ENCODE measurements at places on chromosomes 12 and 14.
A peak's percentile ranks its signal among the peaks of the same experiment; 100 is the strongest.

DNA sequence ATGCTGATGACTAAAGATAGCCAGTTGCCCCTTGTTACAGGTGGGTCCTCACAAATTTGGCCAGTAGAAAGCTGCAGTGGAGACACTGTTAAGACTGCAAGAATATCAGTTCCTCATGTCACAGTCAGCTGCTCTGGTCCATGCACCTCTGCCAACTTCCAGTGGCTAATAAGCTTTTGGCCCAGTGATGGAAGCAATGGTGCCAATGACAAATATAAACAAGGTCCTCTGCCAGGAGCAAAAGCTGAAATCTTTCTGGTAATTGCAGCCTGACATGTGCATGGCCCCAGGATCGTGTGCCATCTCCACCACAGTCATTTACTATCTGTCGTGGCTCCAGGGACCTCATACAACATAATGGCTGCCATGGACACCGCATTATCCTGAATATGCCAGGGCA lies 85.4 kb upstream of the TMEM260 start:
- DNase-seq, result no peak

- DNase-seq, result no peak
These were observed 412.4 kb downstream of the PCNX1 start for GRCh38 chr14:71319666-71320065.

GRCh38 chr12:4160314-4161040 lies 113.1 kb upstream of the CCND2 start:
- DNase-seq, result no peak

DNA sequence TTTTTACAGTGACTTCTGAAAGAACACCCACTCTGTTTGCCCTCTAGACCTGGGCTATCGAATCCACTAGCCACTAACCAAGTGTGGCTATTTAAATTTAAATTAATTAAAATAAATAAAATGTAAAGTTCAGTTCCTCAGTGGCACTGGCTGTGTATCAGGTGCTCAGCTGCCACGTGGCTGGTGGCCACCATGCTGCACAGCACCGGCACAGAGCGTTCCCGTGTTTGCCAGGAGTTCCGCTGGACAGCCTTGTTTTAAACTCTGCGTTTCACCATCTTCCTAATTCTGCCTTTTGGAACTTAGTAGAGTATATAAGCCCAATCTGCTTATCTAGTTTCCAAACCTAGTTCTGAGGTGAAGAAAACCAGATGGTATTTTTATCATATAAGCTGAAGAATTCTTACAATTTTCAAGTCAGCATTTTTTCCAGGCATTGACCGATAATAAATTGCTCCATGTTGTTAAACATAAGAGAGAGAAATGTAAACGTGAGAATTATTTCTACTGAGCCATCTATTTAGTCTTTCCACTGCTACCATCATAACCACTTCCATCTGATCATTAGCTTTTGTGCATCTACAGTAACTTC lies 339.0 kb downstream of the CACNA1C start:
- DNase-seq, result no peak

DNA sequence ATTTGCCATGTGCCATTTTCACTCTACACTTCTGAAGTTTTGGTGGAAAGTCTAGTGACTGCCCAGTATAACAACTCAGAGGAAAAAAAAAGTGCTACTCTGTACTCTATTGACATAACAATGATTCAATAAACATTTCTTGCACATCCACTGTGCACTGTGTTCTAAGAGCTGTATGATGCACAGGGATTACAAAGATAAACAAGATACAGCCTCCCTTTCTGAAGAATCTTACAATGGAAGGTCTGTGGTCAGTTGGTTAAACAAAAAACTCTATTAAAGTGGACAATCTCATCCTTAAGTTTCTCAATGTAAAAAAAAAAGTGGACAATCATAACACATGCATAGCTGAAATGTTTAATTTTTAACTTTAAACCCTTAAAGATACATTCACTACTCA lies 105.7 kb upstream of the RASSF8 start:
- DNase-seq, result no peak

- no peak for DNase-seq
These were observed 5.2 kb downstream of the FOXA1 start for GRCh38 chr14:37589715-37590427.

- DNase-seq, result peak; percentile 35
These were observed 26.5 kb downstream of the BMP4 start for GRCh38 chr14:53929871-53930715.

DNA sequence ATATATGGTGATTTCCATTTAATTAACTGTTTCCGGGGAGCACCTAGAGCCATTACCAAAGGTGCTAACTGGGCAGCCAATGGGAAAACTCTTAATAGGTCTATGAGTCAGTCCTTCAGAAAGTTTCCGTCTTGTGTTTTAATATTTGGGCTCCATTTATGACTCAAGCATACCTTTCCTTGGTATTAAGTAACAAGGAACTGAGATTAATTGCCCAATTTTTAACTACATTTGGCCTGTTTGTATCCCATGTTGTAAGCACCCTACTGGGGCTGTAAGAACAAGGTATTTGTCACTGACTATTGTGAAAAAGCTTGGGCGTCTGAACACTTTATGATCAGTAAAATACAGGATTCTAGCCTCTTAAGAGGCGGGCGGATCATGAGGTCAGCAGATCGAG lies 62.8 kb upstream of the FOXN3 start:
- DNase-seq, result no peak

DNA sequence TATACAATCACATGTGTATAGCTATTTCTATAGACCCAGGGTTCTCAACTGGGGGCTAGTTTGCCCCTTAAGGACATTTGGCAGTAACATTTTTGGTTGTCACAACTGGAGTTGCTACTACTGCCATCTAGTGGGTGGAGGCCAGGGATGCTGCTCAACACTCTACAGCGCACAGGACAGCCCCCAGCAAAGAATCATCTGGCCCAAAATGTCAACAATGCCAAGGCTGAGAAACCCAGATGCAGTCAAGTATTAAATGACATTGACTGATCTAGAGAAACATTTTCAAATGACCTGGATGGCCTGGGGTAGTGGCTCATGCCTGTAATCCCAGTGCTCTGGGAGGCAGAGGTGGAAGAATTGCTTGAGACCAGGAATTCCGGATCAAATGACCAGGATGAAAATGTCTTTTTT lies 5.8 kb downstream of the WSB2 start:
- DNase-seq, result peak; percentile 62

DNA sequence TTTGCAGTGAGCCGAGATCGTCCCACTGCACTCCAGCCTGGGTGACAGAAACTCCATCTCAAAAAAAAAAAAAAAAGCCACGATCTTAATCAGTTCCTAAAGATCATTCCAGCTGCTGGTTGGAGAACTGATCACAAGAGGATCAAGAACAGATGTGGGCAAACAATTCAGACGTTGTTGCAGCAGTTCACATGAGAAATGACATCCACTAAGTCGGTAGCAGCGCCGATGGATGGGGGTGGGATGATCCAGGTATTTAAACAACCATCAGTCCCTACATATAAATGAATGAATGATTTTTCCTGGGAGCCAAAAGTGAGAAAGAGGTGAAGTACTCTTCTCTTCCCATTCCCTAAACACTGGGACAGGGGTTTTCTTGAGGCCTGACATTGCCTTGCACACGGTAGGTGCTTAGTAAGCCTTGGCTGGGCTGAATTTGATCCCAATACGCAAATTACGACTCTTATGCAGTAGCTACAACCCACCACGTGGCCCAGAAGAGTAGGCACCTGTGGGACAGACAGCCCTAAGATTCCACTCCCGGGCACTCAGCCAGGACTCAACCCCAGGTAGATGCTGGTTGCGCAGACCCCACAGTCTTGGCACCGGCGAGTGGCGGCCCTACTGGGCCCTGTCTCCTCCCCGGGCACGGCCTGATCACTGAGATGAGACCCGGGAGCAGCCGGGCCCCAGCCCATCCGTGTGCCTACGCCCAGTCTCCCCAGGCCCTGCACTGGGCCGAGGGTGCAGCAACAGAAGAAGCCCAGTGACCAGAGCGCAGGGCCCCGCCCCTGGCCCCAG lies 565 bp downstream of the SPRYD3 start:
- DNase-seq, result no peak

GRCh38 chr12:82479511-82479910 lies 121.2 kb downstream of the METTL25 start:
- DNase-seq, result no peak

DNA sequence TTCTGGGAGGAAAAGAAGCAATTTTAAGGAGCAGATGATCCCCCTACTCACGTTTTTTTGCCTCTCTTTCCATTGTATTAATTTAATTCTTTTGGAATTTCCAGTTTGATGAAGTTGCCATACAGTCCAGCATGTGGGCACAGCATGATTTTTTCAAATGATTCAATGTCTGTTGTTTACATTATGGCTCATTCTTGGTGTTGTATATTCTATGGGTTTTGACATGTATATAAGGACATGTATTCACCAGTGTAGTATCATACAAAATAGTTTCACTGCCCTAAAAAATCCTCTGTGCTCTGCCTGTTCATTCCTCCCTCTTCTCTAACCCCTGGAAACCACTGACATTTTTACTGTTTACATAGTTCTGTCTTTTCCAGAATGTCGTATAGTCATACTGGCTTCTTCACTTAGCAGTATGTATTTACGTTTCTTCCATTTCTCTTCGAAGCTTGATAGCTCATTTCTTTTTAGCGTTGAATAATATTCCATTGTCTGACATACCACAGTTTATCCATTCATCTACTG lies 13.3 kb upstream of the KLHDC2 start:
- no peak for DNase-seq

GRCh38 chr12:119710374-119710964 lies 42.5 kb downstream of the PRKAB1 start:
- DNase-seq, result no peak

DNA sequence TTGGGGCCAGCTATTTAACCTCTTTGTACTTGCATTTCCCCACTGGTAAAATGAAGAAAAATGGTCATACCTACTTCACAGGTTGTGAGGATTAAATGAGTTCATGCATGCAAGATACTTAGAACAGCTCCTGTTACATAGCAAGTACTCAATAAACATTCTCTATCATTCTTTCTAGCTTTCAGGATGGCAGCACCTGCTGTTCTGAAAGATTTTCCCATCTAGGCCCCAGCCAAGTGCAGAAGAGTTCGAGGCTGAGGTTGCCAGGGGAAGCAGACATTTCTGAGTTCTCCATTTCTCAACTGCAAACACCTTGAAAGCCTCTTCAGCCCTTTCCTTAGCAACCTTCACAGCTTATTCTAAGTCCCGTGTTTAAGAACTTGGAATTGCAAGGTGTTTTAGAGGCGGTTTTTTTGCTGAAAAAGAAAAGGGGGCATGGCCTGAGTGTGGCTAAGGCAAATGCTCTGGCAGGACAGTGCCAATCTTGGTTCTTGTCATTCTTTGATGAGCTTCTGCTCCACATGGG lies 73.0 kb upstream of the PRMT8 start:
- no peak for DNase-seq

DNA sequence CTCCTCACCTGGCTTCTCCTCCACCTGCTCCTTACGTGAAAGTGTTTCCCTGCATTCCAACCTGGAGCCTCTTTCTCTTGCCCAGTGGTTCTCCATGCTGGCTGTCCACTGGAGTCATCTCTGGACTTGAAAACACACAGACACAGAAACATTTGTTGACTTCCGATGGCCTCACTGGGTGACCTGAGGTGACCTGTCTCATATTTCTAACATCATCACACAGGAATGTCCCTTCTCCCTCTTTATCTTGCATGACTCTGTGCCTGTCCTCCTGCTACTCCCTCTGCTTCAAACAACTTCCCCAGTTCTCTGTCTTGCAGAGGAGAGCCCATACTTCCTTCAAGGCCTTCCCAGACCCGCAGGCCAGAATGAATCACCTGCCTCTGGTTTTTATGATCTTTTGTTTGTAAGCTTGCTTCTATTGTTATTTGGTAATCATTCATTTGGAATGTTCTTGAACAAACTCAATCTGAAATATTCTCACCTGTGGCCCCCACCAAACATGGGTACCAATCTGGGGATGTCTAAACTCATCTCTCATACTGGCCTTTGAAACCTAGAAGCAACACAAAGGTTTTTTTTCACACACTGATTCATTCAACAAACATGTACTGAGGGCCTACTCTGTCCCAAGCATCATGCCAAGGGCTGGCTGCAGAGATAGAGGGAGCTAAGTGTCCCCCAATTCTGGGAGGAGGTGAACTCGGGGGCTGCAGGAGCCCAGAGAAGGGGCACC lies 9.7 kb upstream of the RIN3 start:
- DNase-seq, result no peak

DNA sequence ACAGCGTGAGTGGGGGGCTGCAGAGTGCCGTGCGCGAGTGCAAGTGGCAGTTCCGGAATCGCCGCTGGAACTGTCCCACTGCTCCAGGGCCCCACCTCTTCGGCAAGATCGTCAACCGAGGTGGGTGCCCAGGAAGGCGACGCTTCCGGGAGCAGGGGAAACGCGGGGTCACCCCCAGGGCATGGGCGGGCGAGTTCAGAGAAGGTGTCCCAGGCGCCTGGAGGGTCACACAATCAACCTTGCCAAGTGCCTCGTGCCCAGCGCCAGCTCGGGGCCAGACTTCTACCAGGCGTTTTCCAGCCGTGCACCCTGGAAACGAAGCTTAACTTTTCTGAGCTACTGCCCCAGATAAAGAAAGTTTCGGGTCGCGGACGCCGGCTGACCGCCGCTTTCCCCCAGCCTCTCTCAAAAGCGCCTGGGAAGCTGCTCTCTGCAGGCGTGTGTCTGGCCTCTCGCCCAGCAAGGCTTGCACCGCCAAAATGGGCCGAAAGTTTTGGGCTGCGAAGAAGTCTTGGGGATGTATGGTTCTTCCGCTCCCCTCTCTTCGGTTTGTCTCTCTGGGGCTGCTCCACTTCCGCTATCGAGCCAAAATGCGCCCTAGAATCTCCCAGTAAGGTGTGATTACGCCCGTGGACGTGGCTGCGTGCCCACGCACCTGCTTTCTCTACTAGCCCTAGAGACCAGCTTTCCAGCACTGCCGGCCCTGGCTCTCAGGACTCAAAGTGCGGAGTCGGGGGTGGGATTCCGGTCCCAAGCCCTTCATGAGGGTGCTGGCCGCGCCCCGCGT lies 1.7 kb downstream of the WNT1 start:
- DNase-seq, result peak; percentile 68

DNA sequence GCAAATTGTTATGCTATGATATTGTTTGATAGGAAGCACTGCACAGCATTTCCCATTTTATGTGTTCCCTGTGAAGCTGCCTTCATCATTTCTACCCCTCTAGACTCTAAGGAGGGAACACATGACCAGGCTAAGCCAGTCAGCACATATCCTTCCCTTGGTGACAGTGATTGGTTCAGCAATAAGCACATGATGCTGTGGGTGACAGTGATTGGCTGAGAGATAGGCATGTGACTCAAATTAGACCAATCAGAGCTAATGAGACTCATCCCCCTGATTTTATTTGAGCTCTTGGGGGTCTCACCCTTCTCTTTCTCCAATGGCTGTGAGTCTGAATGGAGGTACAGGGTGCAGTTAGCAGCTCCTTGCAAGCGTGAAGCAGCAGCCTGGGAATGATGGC lies 195.2 kb downstream of the NUAK1 start:
- no peak for DNase-seq

DNA sequence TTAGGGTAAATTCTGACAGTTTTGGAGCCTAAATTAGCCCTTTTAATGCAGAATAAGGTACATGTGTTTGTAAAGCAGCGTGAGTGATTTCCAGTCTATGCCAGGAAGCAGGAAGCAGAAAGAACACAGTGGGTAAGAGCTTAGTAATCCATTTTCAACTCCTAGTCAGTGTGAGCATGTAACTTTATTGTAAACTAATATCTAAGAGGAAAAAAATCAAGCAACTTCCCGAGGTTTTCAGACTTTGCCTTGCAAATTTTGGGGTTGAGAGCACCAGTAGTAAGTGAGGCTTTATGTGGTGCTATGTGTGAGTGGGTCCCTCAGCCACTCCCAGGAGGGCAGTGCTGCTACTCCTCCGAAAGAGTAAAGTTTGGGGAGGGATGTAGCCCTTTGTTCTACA lies 2.9 kb downstream of the CIPC start:
- DNase-seq, result no peak

- no peak for DNase-seq
These were observed 127.5 kb downstream of the PAPOLA start for GRCh38 chr14:96629558-96630222.

GRCh38 chr14:31945074-31945613 lies 132.0 kb upstream of the ARHGAP5 start:
- DNase-seq, result no peak

All from GM20000 (cell line).